ENCODE measurements at places on chromosomes 1 and 21.

GRCh38 chr21:39452970-39453342 is 1.2 kb downstream of the SH3BGR start:
- DNase-seq: no peak

- DNase-seq: no peak
Measured at GRCh38 chr1:86965012-86965826, 50.8 kb downstream of the HS2ST1 start.

DNA sequence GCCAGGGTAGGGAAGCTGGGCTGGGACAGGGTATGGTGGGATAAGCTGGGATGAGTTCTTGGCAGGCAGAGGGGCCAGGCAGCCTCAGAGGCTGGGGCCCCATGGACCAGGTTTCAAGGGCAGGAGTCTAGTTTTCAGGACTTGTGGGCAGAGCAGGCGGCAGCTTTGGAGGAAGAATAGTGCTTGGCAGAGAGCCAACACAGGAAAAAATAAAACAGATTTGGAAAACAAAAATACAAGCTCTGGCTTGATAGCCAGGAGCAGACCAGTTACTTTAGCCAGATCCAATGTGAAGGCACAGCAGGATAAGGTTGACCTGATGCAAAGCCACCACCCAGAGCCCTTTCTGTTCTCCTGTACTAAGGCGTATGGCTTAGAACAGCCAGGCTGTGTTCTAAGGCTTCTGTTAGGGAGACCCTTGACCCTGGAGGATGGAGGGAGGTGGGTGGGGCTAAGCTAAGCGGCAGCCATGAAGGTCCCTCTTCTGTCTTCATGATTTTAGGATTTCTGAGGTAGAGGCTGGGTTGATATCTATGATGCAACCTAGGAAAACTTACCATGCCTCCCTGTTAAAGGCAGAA is 5.5 kb downstream of the TRAF5 start:
- no peak for DNase-seq

DNA sequence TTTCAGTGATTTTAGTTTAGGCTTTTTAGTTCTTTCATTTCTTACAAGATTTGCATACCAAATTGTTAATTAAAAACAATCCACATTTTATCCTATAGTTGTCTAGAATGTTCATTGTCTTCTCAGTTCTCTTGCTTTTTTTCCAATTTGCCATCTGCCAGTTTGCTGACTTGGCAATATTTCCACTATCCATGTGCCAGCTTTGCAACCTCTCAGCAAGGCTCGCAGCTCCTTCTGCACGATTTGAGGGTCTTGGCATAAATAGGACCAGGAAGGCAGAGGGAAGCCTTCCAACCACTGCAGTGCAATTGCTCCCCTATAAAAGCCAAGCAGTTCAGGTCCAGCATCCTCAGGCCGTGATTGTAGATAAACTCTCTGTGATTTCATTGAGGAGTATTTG is 306.8 kb upstream of the FMN2 start:
- no peak for DNase-seq

DNA sequence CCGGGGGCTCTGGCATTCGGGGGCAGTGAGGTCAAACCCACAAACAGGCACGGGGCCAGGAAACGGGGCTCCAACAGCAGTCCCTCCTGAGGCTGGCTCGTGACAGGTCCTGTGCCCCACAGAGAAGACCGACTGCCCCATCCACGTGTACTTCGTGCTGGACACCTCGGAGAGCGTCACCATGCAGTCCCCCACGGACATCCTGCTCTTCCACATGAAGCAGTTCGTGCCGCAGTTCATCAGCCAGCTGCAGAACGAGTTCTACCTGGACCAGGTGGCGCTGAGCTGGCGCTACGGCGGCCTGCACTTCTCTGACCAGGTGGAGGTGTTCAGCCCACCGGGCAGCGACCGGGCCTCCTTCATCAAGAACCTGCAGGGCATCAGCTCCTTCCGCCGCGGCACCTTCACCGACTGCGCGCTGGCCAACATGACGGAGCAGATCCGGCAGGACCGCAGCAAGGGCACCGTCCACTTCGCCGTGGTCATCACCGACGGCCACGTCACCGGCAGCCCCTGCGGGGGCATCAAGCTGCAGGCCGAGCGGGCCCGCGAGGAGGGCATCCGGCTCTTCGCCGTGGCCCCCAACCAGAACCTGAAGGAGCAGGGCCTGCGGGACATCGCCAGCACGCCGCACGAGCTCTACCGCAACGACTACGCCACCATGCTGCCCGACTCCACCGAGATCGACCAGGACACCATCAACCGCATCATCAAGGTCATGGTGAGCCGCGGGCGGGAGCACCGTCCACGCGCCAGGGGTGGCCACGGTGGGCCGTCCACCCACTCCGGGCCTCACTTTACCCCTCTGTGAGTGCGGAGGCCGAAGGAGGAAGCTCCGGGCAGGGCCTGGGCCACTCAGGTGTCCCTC is 14.2 kb downstream of the COL6A2 start:
- DNase-seq: no peak

GRCh38 chr1:26602378-26602959 is 72.9 kb downstream of the RPS6KA1 start:
- DNase-seq: peak; percentile 41

DNA sequence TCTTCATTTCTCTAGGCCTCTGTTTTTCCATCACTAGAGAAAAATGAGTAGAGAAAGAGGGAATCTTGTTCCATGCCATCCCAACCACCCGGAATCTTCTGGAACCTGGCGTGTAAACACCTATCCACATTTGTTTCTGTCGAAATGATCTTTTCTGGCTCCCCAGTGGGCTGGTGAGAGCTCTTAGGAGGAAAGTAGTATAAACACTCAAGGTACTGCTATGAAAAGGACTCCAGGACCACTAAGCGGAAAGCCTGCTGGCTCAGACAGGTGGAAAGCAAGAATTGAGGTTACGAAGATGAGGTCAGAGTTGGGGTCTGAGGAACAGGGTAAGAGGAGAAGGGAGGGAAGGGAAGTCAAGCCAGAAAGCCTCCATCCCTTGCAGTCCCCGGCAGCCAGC is 90.8 kb downstream of the PLXNA2 start:
- no peak for DNase-seq

GRCh38 chr21:44395260-44395659 is 41.8 kb downstream of the TRPM2 start:
- no peak for DNase-seq

DNA sequence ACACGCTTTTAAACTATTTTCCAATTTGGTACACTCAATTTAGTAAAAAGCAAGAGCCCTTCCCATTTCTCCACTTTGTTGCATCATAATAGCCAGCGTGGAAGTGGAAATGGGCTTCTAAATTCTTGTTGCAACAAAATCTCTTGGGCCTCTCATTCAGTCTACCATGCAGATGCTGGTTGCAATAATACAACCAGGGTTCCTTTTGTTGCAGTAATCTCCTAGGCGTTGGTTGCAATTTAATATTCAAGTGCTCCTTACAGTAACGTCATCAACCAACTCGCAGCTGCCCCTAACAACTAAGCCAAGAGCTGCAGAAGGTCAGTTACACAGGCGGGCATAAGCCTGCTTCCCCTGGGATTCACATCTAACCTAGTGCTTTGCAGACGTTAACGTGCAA is 2.7 kb upstream of the HDGF start:
- no peak for DNase-seq

DNA sequence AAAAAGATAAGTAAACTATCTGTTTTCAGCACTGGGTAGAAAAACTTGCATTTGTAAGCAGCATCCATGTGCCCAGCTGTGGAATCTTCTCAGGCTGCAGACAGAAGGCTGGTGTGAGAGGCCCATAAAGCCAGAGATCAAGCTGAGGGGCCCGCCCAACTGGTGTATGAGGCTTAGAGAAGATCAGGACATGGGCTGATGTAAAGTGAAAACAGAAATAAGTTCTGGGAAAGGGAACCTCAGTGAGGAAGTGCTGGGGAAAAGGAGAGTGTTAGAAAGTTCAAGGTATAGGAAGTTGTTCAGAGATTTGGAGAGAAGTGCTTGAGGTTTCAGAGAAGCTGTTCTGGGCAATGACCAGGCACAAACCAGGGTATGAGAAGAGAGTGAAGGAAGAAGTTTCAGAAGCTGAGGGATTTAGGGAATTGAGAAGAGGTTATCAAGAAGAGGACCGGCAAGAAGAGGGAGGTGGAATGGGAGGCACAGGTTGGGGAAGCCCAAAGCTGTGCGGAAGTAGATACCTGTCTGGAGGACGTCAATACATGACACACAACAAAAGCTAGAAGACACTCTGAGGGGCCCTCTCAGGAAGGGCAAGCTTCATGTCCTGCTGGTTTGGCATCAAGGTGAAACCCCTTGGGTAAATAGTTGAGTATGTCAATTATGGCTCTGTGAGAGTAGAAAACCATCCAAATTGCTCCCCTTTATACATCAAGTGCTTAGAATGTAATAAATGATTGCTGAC is 2.7 kb upstream of the CD5L start:
- DNase-seq: no peak

- DNase-seq: no peak
Measured at GRCh38 chr1:31703431-31704270, at the start of gene COL16A1. TSS of gene COL16A1 (minus strand) at chr1:31704017. CDS start at chr1:31702193, 1,824 bp downstream.

GRCh38 chr1:169623132-169623926 is 6.6 kb downstream of the SELP start:
- no peak for DNase-seq

- DNase-seq: no peak
Measured at GRCh38 chr1:184473176-184473966, 86.5 kb downstream of the C1orf21 start.

DNA sequence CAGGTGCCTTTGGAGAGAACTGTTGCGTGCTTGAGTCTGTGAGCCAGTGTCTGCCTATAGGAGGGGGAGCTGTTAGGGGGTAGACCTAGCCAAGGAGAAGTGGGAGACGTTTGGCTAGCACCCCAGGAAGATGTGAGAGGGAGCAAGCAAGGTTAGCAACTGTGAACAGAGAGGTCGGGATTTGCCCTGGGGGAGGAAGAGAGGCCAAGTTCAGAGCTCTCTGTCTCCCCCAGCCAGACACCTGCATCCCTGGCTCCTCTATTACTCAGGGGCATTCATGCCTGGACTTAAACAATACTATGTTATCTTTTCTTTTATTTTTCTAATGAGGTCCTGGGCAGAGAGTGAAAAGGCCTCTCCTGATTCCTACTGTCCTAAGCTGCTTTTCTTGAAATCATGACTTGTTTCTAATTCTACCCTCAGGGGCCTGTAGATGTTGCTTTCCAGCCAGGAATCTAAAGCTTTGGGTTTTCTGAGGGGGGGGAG is 2.4 kb downstream of the BTG2 start:
- no peak for DNase-seq

DNA sequence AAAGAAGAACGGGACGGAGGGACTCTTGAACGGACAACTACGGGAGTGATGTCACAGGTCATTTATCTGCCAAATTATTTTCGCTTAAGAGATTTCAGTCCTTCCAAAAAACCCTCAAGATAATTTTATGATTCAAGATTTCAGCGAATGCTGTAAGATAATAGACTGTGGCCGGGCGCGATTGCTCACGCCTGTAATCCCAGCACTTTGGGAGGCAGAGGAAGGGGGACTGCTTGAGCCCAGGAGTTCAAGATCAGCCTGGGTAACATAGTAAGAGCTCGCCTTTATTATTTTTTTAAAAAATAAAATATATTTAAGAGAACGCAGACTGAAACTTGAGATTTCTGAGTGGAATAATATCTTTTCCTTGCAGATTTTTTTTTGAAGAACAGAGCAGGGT is 609 bp downstream of the RWDD2B start:
- no peak for DNase-seq

DNA sequence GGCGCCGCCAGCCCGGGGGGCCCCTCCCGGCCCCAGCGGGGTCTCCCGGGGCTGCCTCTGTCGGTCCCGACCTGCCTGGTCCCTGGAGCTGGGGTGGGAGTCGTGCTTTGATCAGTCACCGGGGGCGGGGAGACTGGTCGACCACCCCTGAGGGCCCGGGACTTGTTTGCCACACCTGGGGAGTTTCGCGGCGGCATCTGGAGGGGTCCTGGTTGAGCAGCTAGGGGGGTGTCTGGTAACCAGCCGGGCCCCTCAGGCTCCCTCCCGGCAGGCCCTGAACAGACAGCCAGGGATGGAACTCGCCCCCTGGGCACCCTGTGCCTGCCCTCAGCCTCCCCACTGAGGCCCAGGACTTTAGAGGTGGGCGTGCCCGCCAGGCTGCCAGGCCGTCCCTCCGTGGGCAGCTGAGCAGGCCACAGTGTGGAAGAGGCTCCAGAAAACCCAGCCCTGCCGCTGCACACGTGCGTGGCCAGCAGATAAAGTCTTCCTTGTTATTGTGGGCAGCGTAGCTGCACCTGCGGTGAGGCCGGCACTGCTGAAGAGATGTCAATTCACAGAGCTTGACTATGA is 13.3 kb upstream of the SAMD11 start:
- DNase-seq: no peak

DNA sequence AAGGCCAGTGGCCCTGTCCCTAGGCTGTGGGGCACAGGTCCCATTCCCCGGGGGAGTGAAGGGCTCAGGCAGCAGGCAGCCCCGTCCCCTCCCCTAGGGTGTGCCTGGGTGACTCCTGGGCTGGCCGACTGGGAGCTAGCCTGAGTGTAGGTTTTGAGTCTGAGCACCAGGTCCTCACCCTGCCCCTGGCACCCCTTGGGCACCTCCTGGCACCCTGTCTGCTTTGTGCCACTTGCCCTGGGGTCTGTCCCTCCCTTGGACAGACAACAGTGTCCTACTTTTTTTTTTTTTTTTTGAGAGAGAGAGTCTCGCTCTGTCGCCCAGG is 24.2 kb downstream of the RRP1 start:
- DNase-seq: no peak

DNA sequence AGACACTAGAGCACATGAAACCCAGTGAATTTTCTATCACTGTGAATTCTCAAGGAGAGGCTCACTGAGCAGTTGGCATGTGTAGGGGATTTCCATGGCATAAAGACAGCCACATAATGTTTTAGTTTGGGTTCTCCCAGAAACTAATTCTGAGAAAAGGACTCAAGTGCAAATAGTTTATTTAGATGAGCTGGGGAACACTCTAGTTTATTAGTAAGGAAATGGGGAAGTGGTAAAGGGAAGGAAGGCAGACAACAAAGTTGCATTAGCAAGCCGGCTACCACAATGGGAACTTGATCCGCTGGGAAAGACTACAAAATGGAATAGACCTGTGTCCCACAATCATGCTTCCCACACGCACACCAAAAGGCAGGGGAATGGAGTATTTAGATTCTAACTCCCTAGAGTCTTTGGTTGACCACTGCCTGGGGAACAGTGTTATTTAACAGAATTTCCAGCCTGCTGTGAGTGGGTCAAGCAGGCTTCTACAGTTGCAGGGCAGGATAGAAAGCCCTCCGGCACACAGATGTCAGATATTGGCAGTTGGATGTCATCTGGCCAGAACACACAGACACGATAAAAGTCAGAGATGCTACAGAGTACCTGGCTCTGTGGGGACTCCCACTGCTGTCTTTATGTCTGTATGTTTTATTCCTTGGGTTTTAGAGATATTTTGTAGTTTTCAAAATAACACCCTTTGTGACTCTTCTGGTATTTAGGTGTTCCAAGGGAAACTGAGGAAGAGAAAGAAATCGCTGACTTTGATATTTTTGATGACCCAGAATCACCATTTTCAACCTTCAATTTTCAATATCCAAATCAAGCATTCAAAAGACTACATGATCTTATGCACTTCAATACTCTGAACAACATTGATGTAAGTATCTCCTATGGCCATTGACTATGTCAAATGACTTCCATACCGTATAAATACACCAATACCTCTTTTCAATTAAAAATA is 150.1 kb downstream of the PLA2G4A start:
- DNase-seq: no peak
